ENCODE measurements at places on chromosomes 7 and 10.

DNA sequence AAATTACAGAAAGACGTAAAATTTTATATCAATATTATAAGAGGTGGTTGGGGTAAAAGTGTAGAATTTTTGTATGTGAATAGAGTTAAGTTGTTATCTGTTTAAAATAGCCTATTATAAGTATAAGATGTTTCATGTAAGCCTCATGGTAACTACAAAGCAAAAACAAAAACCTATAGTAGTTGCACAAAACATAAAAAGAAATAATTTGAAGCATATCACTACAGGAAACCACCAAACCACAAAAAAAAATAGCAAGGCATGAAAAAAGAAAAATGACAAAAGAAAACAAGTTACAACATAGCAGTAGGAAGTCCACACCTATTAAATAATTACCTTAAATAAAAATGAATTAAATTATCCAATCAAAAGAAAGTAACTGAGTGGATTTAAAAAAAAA, 12.4 kb upstream of the GSTK1 start:
- no peak for DNase-seq

- peak; percentile 19 for DNase-seq
Measured at GRCh38 chr7:90455163-90456030, 14.0 kb upstream of the PTTG1IP2 start.

- DNase-seq: no peak
Measured at GRCh38 chr7:66182920-66183319, 22.2 kb upstream of the TPST1 start.

- DNase-seq: no peak
Measured at GRCh38 chr7:40747856-40748255, 613.1 kb downstream of the SUGCT start.

DNA sequence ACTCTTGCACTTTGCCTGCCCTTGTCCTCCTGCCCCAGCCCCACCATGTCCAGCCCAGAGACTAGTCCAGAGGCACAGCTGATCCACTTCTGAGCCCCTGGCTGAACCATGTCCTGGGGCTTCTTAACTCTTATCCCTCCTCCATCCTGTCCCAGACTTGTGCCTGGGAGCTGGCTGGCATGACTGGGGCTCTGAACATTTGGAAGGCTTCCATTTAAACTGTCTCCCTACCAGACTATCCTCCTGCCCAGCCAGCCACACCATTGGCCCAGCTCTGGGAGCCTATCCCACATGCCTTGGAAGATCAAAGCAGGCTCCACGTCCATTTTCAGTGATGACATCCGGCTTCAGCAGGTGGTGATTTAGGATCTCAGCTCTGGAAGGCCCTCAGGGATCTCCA, 57.4 kb downstream of the FAM241B start:
- no peak for DNase-seq

GRCh38 chr10:88523739-88524400, 59.2 kb downstream of the RNLS start:
- no peak for DNase-seq

- no peak for DNase-seq
Measured at GRCh38 chr7:15682751-15683245, 3.7 kb downstream of the MEOX2 start.

- no peak for DNase-seq
Measured at GRCh38 chr7:76294344-76295024, 8.0 kb upstream of the HSPB1 start.

DNA sequence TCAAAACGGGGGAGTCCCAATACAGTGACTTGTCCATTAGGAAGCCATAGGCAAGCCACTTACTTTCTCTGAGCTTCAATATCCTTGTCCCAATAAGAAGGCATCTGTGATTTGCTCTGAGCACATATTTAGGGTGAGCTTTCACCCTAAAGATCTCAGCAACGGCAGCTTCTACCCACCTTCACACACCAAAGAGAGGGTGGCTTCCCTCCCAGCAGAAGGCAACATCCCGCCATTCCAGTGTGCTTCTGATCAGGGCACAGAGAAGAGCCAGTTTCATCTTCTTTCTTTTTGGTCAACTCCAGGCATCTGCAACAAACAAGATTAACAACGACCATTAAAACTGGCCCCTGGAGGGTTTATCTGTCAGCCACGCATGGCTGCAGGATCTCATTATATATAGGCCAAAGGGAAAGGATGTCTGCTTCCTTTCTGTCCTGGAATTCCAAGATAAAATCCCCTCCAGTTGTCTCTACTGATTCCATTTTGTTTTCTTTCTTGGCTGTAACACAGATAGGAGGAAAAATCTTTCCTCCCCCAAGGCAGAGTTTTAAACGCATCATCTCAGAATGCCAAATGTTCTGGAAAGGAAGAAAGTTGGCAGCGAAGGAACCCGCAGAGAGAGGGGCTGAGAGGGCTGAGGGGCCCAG, 491 bp upstream of the SH2D4B start:
- no peak for DNase-seq

- no peak for DNase-seq
Measured at GRCh38 chr10:42743697-42744096, 38.9 kb upstream of the BMS1 start.

DNA sequence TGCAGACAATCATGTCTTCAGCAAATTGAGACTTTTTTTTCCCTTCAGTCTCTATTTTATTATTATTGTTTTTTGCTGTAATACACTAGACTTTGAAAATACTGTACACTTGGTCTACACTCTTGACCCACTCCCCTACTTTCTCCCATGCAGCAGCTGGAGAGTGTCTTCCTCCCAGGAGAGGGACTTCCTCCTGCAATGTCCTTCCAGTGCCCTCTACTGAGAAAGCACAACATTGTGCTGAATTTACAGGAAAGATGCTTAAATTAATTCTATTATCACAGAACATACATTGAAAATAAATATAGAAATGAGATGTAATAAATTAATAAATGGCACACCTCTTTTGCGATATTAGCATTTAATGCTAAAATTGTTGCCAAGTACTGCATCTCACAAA, 411.3 kb downstream of the CCSER2 start:
- no peak for DNase-seq

DNA sequence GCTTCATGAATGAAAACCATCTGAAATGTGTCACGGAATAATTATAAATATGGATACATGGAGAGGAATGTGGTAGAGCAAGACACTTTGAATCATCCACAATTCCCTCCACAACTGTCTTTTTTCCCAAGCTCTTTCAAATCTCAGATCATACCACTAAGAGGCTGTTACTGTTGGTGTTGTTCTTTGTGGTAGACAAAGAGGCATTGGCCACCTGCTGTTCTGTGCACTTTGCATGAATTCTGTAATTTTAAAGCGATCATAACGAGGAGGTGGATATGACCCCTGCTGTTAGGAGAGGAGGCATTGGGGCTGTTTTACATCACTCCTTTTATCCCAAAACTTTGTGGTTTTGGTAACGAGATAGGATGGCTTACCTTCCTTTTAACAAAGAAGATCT, 141.2 kb upstream of the KLF6 start:
- no peak for DNase-seq

GRCh38 chr7:20229646-20230500, 12.7 kb upstream of the MACC1 start:
- no peak for DNase-seq

GRCh38 chr7:69811476-69812308, 213.4 kb downstream of the AUTS2 start:
- DNase-seq: no peak

- DNase-seq: no peak
Measured at GRCh38 chr7:50449501-50449880, 659 bp downstream of the FIGNL1 start.

DNA sequence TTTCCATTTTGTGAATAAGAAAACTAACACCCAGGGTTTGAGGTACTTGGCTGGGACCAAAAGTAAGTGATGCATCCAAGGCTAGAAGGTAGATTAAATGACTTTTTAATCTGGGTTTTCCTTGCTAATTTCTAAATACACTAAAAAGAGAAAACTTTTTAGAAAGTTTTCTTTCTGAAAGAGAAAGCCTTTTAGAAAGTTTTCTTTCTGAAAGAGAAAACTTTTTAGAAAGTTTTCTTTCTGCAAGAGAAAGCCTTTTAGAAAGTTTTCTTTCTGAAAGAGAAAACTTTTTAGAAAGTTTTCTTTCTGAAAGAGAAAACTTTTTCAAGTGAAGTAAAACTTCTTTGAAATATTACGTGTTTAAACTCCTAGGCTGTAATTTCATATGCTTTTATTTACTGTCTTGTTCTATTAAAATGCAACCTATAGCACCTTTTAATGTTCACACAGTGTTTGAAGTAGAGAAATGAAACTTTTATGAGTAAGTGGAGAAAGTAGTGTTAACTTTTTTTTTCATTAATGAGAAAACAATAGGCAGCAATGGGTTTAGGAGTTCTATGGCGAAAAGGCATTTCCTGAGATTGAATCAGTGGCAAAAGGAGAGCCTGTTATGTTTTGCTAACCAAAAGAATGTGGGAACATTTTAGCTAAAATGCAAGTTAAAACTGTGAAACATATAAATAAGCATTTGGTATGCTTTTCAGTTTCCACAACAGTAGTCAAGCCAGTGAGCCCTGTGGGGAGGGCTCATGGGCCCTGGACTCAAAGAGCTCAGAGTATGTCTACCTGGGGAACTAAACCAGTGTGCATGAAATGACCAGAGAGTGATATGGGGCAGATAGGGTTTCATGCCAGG, 103.7 kb downstream of the RBM20 start:
- no peak for DNase-seq

- no peak for DNase-seq
Measured at GRCh38 chr7:86130268-86130667, 513.4 kb upstream of the GRM3 start.

DNA sequence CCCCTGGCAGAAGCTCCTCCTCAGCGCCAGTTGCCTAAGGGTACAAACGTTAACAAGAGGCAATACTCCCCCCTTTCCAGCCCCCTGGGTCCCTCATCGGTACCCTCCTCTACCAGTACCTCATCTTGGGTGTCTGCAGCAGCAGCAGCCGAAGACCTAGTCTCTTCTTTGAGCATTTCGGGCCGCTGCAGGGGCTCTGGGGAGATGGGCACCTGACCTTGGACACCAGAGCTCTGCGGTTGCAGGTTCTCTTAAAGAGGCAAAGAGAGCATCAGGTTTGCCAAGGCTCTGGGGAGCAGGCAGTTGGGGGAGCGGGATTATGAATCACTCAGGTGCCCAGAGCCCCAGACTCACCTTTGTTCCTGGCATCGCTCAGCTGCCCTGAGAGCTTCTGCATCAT, 3.5 kb downstream of the FBXL15 start:
- no peak for DNase-seq

DNA sequence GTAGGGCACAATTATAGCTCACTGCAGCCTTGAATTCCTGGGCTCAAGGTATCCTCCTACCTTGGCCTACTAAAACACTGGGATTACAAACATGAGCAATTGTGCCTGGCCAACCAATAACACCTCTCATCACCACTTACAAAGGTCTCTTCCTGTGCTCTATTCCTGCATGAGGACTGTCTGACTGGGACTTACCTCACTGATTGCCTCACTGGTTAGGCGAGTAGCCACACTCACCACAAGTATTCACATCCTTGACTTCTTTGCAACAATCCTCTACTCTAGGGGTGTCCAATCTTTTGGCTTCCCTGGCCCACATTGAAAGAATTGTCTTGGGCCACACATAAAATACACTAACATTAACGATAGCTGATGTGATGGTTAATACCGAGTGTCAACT, 22.6 kb upstream of the PDIA4 start:
- no peak for DNase-seq

- no peak for DNase-seq
Measured at GRCh38 chr10:75312440-75312839, 76.7 kb upstream of the COMTD1 start.

- no peak for DNase-seq
Measured at GRCh38 chr10:30309403-30309802, 39.7 kb downstream of the MTPAP start.
